ENCODE measurements at places on chromosomes 7 and 10. TPM values are rescaled to one million over a fixed set of nuclear protein-coding genes. Genes with fewer than 3 reads are reported as not detected.

DNA sequence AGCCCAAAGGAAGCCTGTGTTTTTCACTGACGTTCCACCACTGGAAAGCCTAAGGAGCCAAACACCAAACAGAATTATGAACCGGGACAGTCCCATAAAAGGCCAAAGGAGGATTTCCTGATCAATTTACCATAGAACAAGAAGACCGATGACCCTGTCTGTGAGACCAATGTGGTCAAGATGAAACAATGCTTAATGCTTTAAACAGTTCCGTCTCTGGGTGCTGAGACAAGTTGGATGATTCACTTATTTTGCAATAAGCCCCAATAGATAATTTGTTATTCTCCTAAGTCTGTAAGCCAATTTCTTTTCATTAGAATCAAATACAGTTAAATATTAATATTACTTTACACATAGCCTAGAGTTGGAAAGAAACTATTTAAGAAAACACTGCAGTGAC, 134.9 kb downstream of the MICU1 start:
- DNase-seq, result no peak

DNA sequence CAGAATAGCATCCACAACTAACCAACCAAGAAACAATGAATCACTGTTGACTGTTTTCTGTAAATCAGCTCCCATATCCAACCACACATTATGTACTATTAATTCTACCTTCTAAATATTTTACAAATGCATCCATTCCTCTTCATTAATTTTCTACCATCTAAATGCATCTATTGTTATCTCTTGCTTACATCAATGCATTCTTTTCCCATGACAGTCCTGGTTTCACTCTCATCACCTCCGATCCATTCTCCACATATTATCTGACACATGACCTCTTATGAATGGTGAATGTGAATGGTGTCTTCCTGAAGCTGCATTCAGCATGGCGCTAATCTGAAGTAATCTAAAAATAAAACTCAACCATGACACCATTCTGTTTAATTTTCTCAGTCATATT, 153.8 kb upstream of the CALCR start:
- no peak for DNase-seq

The TRIM8 gene
- 122 TPM for total RNA-seq

The PRKCQ gene
- total RNA-seq, result 0.74 TPM

- DNase-seq, result no peak
These were observed 103.0 kb downstream of the JCAD start for GRCh38 chr10:29956335-29956924.

The UCN3 gene
- total RNA-seq, result not detected

GRCh38 chr10:124372899-124373298, 45.8 kb downstream of the OAT start:
- no peak for DNase-seq

The NUDT13 gene
- 2.0 TPM for total RNA-seq

The CRPPA gene
- 5.3 TPM for total RNA-seq

DNA sequence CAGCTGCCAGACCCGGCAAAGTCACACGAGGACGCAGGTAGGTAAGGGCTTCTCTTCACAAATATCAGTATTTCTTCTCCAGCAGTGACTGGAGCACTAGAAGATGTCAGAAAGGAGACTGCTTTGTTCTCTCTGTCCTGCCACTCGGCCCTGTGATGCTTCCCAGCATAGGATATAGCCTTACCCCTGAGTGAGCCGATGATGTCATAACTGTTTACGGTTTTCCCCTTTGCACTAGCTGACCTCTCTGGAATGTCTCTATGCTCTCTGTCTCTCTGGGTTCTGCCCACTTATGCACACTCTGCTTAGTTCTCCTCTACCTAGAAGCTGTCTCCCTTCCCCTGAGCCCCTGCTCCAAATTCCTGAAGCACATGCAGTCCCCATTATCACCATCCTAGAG, 167.5 kb upstream of the PODXL start:
- no peak for DNase-seq

The VSTM4 gene
- 14.9 TPM for total RNA-seq

- DNase-seq, result no peak
These were observed 500.6 kb downstream of the PARD3 start for GRCh38 chr10:34314457-34314856.

The CPA1 gene
- total RNA-seq, result 0.79 TPM

The STEAP2 gene
- 45.9 TPM for total RNA-seq

GRCh38 chr10:60662917-60663614, 115.2 kb upstream of the CDK1 start:
- no peak for DNase-seq

- DNase-seq, result no peak
These were observed 140.6 kb downstream of the KCNMA1 start for GRCh38 chr10:77496941-77497420.

DNA sequence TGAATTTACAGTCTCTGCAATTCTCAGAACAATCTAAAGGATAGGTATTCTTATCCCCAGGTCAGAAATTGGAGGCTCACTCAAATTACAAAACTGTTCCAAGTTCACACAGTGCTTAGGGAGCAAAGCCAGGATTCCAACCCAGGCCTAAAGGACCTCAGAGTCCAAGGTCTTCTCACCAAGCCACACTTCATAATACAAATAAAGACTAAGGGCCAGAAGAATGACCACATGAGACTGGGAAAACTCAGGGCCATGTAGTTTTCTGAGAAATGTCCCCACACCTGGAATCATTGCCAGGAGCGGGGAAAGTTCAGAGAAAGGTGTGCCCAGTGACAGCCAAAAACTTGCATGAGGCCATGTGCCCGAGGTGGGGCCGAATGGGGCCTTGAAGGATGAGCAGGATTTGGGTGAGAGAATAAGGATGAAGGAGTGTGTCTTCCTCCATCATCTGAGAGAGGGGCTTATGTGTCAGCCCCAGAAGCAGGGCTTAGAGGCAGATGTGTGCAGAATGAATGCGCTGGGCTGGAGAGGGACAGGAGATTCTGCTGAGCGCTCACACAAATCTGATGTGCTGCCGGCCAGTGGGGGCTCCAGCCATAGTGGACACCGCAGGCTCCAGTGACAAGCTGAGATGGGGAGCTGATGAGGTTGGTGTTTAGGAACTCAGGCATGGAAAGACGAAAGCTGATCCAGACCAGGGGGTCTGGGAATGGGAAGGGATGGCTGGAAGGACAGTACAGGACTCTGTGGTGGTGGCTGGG, 35.9 kb downstream of the BLNK start:
- no peak for DNase-seq

The GJD4 gene
- not detected for total RNA-seq

- no peak for DNase-seq
These were observed 79.5 kb downstream of the HIPK2 start for GRCh38 chr7:139698278-139698677.

The RBM28 gene
- 33.9 TPM for total RNA-seq

The CACUL1 gene
- 32.3 TPM for total RNA-seq

The PON1 gene
- total RNA-seq, result not detected

The EIF4EBP2 gene
- total RNA-seq, result 55.5 TPM

- DNase-seq, result no peak
These were observed 12.7 kb downstream of the CACUL1 start for GRCh38 chr10:118742032-118742431.

DNA sequence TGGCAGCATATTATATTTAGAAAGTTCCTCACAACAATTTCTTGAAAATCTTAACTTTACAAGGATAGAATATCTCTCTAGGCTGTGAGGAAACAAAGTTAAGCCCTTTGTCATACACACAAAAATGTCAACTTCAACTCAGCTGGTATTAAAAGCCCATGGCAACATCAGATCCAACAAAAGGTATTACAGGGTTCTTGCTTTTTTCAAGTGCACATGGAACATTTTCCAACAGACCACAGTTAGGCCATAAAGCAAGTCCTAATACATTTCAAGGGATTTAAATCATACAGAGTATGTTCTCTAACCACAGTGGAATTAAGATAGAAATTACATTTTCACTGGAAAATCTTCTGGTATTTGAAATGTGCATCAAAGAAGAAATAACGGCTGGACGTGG, 71.9 kb upstream of the OIT3 start:
- DNase-seq, result no peak

DNA sequence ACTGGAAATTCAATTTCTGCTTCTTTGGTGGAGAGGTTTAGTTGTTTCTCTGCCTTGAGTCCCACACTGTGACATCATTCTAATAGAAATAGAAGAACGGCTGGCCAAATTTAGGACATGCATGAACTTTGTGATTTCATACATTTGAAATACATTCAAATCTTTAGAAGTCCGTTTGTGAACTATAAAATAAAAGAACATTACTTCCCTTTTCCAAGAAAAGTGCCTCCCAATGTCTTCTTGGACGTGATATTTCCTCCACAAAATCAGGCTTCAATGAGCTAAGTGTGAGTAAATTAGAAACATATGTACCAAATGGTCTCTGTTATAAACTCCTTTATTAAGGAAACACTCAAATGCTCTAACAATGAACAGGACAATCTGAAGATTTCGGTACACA, 314.5 kb upstream of the AKR1E2 start:
- DNase-seq, result no peak

DNA sequence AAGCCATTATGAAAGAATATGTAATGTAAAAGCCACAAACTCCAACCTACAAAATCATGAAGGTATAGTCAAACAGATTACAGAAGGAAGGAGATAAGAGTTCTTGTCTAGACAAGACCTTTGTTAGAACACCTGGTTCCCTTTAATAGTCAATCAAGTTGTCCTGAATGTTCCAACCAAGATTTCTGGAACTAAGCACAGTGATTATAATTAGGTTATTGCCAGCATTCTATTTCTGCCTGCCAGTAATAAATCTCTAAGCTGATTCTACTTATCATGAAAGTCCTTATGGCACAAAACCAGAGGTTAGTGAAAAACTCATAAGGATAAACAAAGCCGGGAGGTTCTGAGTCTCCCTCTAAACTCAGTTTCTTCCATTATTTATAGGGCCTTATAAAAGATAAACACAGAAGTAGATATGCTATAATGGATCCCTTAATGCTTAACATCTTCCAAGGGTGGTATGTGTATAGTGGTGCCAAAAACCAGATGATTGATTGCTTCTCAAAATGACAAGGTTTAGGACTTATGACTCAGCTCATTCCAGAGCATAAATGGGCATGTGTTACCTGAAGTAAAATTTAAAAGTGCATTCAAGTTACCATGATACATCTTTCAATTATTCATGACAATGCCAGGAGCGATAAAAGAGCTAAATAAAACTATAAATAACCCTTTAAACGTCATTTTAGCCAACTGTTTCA, 237.2 kb downstream of the CSTF2T start:
- DNase-seq, result no peak

The ASB4 gene
- not detected for total RNA-seq

DNA sequence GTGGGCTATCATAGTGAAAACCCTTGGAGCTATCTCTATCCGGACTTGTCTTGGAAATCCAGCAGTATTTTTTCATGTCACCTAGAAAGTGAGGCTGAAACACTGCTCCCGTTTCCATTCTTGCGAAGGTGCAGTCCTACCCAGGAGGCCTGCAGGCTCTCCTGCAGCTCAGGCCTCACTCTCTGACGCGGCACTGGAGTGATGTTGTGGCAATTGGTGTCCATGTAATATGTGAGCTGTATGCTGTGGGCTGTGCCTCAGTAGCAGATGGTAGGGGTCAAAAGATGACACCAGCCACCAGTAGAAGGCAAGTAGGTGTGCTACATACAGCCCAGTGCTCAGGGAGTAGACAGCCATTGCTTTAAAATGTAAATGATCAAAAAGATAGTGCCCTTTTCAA, 28.1 kb upstream of the ZNF680 start:
- DNase-seq, result no peak

- DNase-seq, result no peak
These were observed 71.9 kb downstream of the FOXL3 start for GRCh38 chr7:361680-362401.

- DNase-seq, result no peak
These were observed 60.4 kb downstream of the AFAP1L2 start for GRCh38 chr10:114343623-114344505.

The EPDR1 gene
- total RNA-seq, result 42.6 TPM

The FAM25A gene
- total RNA-seq, result not detected
